NCI-H774 (cell line): ENCODE measurements at places on chromosomes 12 and 14.

DNA sequence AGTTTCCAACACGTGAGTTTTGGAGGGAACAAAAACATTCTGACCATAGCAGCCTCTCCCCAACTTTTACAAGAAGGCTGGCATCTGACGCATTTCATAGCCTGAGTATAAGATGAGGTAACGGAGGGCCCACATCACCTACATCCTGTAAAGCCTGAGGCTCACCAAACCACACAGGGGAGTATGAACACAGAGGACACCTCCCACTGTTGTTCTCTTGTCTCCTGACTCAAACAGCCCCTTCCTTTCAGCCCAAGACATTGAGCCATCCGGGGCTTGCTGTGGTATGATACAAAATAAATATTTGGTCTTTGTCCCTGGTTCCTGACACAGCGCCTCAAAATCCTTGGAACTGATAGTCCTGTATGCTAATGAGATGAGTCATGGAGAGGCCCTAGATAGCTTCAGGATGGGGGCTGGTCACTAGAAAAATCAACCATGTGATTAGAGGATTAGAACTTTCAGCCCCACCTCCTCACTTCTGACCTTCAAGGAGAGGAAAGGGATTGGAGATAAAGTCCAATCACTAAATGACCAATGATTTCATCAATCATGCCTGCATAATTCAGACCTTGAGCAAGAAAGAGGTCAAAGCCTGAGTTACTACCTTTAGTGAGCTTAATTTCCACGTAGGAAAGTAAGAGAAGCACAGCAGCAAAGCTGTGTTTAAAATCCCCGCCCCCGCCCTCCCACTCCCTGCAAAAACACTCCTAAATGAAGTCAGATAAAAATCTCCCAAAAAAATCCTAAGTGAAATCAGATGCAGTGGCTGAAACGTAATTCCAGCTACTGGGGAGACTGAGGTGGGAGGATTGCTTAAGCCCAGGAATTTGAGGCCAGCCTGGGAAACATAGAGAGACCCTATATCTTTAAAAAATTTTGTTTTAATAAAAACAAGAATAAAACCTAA is 236.4 kb downstream of the PCNX1 start:
- DNase-seq: no peak

- no peak for DNase-seq
Observed at GRCh38 chr14:63573581-63573980, 30.4 kb upstream of the PPP2R5E start.

DNA sequence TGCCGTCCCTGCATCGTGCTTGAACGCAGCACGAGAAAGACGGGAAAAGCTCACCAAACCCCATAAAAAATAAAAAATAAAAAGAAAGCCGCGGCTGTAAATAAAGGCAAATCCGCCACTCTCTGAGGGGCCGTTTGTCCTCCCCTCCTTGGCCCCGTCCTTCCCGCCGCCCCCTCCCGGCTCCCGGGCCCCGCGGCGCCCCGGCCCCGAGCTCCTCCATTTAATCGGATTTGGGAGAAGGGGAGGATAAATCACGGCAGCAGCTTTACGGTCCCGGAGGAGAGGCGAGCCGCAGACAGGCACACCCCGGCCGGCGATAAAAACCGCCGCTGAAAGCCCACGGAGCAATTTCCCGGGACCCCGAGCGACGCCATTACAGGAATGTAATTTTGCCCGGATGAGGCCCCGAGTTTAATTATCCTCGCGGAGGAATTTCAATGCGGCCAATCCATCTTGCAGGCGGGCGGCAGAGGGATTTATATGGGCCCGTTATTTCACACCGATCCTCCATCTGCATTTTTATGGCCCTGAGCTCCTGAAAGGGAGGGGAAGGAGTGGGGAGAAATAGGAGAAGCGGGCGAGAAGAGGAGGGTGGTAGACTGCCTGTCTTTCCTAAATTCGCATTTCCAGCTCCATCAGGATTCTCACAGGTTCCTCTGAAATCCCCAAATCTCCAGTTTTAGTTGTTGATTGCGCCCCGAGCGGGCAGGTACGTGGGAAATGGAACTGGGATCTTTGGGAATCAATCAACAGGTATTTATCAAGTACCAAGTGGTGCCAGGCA is 1.3 kb upstream of the ATP5MC2 start:
- DNase-seq: no peak

DNA sequence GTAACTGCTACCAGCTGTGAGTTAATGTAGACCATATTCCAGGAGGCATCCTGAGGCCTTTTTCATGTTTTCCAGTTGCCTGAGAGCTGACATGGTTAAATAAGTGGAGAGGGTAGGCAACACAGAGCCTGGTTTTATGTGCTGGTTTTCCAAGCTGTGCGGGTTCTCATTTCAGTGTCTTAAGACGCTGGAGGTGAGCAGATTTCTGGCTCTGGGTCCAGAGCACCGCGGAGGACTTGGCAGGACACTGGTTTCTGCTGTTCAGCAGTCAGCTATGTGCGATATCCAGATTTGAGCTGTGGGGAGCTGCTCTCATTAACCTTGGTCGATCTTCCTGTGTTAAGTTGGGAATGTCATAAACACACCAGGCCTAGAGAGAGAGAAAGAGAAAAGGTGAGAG is 680.8 kb downstream of the BCL11B start:
- no peak for DNase-seq

DNA sequence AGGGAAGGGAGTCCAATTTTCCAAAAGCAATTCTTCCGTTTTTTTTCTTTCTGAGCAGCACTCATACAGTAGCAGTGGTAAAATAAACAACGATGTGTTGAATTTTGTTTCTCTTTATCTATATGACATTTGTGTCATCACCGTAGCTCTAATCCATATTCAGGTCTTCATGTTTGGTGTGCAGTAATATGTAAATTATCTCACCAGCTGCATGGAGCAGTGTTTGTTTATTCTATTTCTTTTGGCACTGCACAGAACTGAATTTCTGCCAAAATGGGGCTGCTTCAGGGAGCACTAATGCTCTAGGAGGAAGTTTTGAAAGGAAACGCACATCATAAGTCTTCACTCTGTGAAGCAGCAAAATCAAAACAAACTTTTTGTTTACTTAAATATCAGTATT is 130.0 kb upstream of the NPAS3 start:
- peak; percentile 65 for DNase-seq

DNA sequence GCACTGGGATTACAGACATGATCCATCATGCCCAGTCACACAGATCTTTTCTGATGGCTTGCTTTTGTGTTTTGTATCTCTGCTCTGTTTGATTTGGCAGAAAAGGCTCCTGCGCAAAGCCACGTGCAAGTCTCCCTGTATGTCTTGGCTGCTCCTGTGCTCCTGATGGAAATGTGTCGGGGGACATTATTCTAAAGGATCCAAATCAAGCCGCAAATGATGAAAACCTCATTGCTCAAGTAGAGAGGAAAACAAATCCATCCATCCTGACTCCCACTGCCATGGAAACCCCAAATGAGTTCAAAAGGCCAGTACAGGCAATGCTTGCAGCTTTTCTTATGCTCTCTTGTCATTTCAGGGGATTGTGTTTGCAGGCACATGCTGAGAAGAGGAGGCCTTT is 93.8 kb downstream of the NDUFA12 start:
- no peak for DNase-seq
